Epithelial cell of esophagus (primary cell): ENCODE measurements at places on chromosomes 1 and 21.
A peak's percentile ranks its signal among the peaks of the same experiment; 100 is the strongest.

DNA sequence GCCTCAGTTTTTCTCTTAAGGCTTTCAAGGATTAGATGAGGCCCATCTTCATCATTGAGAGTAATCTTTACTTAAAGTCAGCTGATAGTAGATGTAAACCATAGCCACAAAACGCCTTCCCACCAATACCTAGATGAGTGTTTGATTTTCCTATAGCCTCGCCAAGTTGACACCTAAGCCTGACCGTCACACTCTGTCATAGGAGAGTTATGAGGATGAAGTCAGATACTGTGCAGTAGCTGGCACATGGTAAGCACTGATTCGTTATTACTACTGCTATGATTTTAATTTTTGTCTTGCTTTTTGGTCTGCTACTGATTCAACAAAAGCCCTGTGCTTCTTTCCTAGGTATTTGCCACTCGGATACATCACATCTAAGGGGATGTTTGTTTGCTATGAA, 395.5 kb downstream of the RPS6KC1 start:
- DNase-seq: no peak

DNA sequence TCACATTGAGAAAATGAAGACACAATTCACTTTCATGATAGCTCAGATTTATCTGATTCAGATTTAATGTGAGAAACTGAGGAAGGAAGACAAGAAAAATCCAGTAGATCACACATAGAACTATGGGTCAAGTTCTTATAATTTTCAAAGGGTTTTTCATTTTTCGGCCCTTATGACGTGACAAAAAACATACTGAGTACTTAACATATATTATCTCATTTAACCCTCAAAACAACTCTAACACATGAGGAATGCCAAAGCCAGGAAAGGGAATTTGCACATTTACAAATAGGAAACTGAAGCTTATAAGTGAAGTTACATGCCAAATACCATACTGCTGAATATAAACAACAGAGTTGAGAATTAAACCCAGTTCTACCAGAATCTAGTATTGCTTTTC, 27.6 kb downstream of the SOD1 start:
- DNase-seq: no peak

GRCh38 chr1:221217029-221217428, 337.8 kb downstream of the HLX start:
- peak; percentile 19 for DNase-seq

- no peak for DNase-seq
These were observed 114.1 kb downstream of the SIM2 start for GRCh38 chr21:36813052-36813451.

GRCh38 chr1:241532162-241532531, at the start of gene KMO:
Gene KMO, plus strand, starts transcription at chr1:241532378. Its CDS starts 67 bp downstream, at chr1:241532445.
- DNase-seq: peak; percentile 46

DNA sequence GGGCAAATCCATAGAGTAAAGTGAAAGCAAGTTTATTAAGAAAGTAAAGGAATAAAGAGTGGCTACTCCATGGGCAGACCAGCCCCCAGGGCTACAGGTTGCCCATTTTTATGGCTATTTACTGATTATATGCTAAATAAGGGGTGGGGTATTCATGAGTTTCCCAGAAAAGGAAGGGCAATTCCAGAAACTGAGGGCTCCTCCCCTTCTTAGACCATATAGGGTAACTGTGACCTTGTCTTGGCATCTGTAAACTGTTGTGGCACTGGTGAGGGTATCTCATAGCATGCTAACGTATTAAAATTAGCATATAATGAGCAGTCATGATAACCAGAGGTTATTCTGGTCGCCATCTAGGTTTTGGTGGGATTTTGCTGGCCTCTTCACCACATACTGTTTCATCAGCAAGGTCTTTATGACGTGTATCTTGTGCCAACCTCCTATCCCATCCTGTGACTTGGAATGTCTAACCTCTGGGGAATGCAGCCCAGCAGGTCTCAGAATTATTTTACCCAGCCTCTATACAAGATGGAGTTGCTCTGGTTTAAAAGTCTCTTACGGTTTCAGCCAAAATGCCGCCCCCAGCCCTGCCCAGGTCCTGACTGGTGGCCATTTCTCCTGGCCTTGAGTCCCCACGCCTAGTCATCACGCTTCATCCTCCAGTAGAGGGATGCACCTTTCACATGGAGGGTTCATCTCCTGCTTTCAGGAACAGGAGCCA, 982 bp upstream of the TRIM17 start:
- peak; percentile 90 for DNase-seq

DNA sequence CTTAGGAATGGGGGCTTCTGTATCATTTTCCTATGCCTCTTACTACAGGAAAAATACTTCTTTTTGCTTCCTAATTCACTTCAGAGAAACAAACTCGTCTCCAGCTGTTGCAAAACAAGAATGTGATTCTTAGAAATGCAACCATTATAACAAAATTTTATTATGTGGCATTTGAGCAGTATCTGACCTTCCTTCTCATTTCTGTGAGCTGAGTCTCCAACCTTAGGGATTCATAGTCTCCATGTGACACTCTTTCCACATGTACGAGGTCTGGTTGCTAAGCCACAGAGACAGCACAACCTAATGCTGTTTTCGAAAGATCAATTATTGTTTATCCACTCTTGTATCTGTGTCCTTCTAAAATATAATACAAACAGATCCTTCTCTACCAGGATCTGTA, 75.3 kb upstream of the RGS4 start:
- DNase-seq: no peak

DNA sequence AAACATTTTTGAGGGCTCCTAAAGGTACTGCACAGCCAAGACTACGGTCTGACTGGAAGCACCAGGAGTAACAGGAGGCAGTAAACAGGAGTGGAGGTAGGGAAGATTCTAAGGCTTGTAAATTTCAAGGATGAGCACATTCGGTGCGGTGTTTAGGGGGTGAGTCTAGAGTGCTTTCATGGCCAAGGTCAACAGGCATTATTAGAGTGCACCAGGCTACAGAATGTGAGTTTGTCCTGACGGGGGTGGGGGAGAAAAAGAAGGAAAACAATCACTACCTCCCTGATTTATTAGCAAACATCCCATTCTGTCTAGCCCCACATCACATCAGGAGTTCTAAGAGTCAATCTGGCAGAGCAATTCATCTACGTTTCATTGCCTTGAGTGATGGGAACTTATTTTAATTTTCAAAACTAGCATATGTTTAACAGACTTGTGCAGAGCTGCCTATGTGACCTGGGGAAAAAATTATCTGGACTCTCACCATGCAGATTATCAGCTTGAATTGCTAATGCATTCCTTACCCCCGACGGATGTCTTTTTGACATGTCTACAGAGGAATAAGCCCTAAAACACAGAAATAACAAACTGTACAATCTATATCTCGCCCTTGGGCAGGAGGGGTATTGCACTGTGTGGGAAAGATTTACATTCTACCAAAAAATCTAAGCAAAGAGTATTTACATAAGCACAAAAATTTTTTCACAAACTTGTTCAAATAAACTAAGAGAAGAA, 45.0 kb downstream of the APP start:
- DNase-seq: no peak

DNA sequence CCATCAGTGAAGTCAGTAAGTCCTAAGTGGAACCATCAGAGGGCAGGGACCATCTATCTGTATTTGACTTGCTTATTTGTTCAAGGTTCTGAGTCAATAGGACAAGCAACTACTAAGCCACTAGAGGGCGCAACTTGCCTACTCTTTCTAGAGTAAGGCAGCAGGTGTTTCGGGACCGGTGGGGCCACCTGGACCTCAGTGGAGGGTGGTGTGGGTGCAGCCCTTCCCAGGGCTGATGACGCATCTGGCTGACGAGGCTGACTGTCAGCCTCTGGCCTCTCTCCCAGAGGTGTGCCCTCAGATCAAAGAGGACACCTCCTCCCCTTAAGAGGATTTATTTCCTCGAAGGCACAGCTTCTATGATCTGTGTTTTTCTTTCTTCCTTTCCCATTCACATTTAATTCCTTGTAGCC, 6.6 kb downstream of the CBR3 start:
- DNase-seq: peak; percentile 99

GRCh38 chr1:93262645-93263044, 82.1 kb downstream of the CCDC18 start:
- no peak for DNase-seq

GRCh38 chr1:116375148-116375886, 2.3 kb downstream of the ATP1A1 start:
- DNase-seq: peak; percentile 59

GRCh38 chr21:35266546-35266945, 217.4 kb upstream of the RUNX1 start:
- DNase-seq: peak; percentile 83

DNA sequence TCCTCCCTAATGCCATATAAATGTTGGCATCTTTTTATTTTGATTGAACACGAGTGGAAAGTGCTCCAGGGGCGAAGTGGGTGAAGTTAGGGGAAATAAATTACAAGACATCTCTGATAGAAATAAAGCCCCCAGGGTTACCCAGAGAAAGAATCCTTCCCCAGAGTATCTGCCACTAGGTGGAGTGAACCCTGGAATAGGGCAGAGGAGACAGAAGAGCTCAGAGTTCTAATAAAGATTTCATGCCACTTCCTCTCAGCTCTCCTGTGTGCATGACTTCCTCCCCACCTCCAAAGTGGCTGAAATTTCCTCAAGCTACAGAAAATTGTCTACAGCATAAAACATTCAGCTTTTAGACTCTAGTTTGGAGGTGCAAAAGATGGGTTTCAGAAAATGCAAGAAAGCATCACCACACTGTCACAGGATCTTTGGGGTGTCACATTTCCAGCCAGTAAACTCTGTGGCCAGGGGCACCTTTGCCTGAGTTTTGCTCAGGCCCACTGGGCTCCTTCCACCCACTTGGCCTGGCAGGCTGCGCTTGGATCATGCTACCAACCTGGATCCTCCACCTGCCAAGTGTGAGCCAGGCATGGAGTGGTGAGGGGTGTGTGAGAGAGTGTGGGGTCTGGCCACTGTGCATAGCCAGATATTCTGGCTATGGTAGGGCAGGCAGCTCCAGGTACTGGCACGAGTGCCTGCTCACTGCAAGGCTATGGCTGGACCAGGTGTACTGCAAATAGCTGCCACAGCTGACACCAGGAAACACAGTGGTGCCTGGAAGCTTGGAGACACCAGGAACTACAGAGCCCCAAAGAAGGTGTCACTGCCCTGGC, 208.8 kb upstream of the USP25 start:
- DNase-seq: no peak

GRCh38 chr1:8911416-8912309, 33.2 kb upstream of the ENO1 start:
- peak; percentile 83 for DNase-seq

GRCh38 chr1:88890791-88891317, 513 bp downstream of the GTF2B start:
- DNase-seq: peak; percentile 48

DNA sequence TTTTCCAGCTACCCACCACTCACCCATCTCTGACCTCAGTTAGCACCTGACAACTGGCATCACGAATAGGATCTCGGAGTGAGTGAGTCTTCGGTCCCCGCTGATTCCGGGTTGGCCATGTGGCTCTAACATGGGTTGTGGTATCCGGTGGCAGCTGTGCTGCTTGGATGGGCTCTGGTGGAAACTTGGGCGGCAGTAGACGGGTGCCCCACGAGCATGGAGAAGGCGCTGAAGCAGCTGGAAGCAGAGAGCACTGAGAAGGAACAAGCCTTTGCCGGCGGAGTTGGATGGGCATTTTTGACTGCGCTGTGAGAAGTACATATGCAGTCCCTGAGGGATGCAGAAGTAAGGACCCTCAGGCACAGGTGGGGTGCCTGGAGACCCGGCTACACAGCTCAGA, 1044.0 kb upstream of the ADGRL4 start:
- no peak for DNase-seq

DNA sequence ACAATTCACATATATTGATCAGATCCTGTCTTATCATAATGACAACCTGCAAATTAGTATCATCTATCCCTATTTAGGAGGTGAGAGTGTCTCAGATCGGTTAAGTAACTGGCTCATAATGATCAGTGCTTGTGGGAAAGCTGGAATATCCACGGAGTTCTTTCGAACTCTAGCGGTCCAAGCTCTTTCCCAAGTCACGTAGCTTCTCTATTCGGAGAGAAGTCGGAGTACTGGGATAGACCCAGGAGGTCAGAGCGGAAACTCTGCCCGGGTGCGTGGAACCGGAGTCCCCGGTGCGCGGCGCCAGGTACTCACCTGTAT, 339 bp downstream of the PTGS2 start:
- no peak for DNase-seq

GRCh38 chr1:53111073-53111556, 31.3 kb downstream of the SLC1A7 start:
- DNase-seq: peak; percentile 7

- DNase-seq: no peak
These were observed 11.0 kb upstream of the SERBP1 start for GRCh38 chr1:67441183-67441582.

GRCh38 chr1:235708390-235708962, 58.9 kb upstream of the GNG4 start:
- peak; percentile 93 for DNase-seq

DNA sequence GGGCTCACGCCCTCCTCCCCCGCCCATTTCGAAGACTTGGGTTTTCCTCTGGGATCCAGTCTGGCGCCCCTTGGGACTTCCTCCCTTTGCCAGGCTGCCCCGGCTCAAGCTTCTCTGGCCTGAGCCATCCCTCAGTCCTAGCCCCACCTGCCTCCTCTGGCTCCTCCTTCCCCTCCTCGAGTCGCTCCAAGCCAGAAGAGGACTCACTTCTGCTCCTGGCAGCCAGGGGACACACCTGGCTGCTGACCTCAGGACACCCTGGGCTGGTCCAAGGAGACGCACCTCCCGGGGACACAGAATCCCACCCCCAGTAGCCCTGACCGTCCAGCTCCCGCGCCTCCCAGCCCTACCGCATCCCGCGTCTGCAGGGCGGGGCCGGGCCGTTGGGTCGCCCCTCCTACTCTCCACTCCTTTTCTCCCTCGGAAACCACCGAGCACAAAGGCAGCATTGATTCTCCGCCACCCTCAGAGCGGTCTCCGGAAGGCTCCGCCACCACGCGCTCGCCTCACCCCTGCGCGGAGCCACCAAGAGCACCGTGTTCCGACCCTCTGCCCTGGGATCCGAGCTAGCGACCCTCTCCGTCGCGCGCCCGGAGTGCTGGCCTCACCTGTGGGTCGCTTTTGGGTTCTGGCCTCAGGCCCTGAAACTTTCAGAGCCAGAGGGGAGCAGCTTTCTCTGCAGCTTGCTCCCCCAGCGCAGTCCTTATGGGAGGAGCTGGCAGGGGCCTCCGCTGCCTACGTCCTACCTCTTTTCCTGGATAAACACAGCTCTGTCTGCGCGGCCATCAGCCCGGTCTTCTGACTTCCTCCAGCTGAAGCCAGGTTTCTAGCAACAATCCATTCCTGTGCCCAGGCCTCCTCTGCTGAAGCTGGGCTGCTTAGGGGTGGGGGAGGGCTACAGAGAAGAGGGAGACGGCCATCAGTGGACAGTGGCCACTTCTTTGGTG, at the start of gene C2CD4D:
Gene C2CD4D (minus strand): TSS at position 364 of the 947 bp plus-strand sequence. CDS start 831 bp downstream, outside the sequence.
- peak; percentile 61 for DNase-seq

GRCh38 chr1:34101151-34101550, 63.9 kb downstream of the CSMD2 start:
- no peak for DNase-seq

DNA sequence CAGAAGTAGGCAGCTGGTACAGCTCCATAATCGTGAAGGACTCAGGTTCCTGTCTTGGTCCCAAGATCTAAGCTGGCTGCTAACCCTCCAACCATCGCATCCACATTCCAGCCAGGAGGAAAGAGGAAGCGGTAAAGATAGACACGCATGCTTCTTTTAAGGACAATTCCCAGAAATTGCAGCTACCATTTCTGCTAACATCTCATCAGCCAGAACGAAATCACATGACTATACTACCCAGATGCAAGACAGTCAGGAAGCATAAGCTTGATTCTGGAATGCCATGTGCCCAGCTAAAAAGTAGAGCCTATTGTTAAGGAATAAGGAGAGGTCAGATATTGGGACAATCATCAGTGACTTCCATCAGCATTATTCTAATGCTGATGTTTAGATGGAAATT, 110.4 kb downstream of the EPHB2 start:
- DNase-seq: no peak
